ENCODE measurements at places on chromosomes 11 and 22. TPM values are rescaled to one million over a fixed set of nuclear protein-coding genes. Genes with fewer than 3 reads are reported as not detected.

GRCh38 chr22:17496841-17497240, 66.5 kb upstream of the SLC25A18 start:
- no peak for DNase-seq

DNA sequence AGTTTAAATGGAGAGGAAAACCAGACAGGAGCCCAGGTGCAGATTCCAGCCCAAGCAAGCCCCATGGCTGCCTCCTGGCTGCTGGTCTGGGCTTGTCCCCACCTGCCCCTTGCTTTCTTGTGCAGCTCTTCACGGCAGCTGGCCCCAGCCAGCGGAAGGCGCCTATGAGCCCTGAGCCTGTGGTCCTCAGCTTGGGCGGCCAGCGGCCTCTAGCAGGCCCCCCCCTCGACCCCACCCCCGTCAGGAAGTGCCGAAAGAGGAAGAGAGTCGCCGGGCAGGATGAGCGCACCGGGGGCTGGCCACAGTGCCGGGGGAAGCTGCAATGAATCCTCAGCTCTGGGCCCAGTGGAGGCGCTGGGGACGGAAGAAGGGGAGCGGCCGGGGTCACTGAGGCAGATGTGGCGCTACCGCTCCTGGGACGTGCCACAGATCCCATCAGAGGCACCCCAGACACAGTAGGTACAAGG, 2.1 kb upstream of the DGKZ start:
- peak; percentile 75 for DNase-seq

DNA sequence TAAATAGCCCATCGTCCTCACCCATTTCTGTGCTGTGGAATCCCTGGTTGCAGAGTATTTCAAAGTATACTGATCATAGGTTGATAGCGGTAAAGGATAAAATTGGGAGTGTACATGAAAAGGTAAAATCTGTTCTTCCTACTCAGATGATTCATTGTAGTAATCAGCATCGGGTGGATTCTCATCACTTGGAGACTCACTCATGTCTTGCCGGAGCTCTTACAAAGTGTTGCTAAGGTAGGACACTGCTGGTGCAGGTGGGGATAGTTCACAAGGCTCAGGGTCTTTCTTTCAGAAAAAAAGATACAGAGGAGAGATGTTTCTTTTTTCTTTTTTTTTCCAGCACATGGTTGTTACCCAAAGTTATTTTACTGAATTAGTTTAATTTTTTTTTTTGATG, 84.8 kb downstream of the MTNR1B start:
- no peak for DNase-seq

DNA sequence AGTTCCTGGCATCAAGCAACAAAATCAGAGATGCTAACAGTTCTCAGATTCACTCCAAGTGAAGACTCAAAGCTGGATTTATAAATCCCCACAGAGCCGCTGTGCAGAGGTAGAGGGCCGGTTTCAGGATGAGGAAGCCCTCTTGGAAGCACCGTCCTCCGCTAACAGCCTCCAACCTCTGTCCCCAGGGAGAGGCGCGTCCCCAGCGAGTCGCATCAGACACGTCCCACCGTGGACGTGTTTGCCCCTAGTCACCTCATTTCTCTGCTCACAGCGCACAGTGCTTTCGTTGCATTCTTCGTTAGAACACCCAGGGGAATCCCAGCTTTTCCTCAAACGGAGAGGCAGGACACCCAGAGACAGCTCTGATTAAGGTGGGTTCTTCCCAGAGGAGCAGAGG, 642.9 kb downstream of the BRD1 start:
- DNase-seq, result no peak

- DNase-seq, result no peak
These were observed 165.8 kb downstream of the BUD13 start for GRCh38 chr11:116607027-116607426.

- DNase-seq, result peak; percentile 87
These were observed 17.8 kb upstream of the XBP1 start for GRCh38 chr22:28817919-28818859.

GRCh38 chr11:82191695-82192094, 542.0 kb downstream of the FAM181B start:
- no peak for DNase-seq

DNA sequence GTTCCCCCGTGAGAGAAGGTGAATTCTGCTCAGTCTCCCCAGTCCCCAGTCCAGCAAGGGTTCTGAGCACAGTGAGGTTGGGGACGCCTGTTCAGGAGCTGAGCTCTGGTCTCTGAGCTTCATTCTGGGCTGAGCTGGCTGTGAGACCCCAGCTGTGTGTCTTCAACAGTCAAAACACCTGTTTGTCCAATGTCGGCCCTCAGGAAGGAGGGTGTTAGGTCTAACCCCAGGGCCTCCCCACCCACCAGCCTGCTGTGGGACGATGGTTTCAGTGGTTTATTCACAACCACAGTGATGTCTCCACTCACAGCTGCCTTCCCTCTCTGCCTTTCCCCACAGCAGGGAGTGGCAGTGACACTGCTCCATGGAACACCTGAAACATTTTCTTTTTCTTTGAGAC, 1282.9 kb downstream of the TBC1D22A start:
- no peak for DNase-seq

DNA sequence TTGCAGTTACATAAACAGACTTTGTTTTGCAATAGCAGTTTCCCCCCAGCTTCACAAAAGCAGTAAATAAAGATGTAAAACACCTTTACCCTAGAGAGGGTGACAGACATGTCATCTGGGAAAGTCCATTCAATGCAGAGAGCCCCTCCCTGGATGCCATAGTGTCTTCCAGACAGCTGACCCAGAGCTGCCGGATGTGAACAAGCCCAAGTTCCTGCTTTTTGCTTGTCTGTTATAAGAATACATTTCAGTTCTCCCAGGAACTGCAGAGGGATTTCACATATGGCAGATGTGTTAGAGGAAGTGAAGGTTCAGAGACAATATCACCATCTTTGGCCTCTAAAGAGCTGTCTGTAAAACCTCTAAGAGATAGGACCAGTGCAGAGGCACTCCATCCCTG, 48.9 kb downstream of the RELT start:
- DNase-seq, result peak; percentile 58

GRCh38 chr11:134244593-134244992, 8.6 kb downstream of the THYN1 start:
- no peak for DNase-seq

DNA sequence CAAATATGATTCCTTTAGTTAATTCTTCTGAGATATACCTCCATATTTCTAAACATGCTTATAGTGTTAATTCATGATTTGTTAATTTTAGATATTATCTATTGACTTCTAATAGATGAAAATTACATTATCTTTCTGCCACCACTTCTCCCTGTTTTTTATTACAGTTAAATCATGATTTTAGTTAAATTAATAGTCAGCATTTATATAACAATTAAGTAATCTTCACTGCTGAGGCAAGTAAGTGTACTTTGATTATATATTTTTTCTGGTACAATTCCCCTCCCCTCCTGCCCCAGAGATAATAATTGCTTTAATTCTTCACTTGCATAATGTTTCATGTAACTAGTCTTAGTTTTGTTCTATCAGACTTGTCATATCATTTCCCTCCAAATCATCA, 5.8 kb downstream of the IL17RA start:
- DNase-seq, result no peak

The PGA5 gene
- total RNA-seq, result not detected

The OR51M1 gene
- total RNA-seq, result not detected

The IFITM1 gene
- 16.8 TPM for total RNA-seq

The POU2AF2 gene
- not detected for total RNA-seq

The DDTL gene
- total RNA-seq, result not detected

The ACCSL gene
- not detected for total RNA-seq

The AIFM3 gene
- 7.3 TPM for total RNA-seq

Data from upper lobe of left lung (tissue), 6 donors.